ENCODE measurements at places on chromosomes 11 and 22. TPM values are rescaled to one million over a fixed set of nuclear protein-coding genes. Genes with fewer than 3 reads are reported as not detected.

DNA sequence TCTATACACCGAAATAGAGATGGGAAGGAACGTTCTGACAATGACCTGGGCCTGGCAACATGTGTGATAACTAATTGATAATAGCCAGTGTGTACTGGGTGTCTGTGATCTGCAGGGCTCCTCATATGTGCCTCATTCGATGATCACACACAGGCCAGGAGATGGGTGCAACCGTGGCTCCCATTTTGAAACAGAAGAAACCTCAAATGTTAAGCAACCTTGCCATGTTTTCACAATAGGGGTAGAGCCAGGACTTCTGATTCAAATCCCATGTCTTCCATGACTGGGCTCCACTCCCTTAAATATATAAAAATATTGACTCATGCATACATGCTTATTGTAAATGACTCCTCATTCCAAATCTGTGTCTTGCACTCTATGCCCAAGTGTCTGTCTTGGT is 11.1 kb downstream of the APOL3 start:
- no peak for DNase-seq

DNA sequence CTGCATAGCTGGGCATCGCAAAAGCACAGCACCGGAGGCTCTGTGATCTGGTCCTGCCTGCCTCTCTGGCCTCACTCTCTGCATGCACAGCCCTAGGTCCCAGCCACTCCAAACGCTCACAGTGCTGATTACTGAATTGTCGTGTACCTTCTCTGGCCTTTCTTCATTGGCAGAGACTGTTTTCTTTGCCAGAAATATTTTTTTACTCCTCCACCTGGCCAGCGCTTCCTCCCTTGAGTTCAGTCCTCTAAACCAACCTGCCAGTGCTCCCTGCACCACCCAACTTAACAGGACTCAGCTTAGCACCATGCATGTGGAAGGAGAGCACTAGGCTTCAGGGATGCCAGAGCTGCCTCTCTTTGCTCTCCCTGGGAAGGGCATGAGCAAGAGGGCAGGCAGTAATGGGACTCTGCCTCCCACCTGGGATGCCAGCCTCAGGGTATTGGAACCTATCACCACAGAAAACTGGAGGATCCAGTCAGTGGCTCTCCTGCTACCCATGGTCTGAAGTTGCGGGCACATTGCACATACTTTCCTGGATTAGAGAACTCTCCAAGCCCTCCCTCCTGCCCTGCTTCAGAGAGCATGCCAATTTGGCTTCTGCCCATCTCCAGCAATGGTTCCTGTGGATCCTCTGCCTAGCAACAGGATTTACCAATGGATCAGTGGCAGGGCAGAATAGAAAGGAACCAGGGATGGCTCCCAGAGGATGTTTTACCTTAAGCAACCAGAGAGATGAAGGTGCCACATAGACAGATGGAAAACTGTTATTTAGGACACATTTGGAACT is 37.0 kb upstream of the GNAZ start:
- no peak for DNase-seq

GRCh38 chr11:95132956-95133355 is 43.3 kb downstream of the ENDOD1 start:
- DNase-seq = no peak

Gene KCNQ1OT1
- total RNA-seq = 4.4 TPM

DNA sequence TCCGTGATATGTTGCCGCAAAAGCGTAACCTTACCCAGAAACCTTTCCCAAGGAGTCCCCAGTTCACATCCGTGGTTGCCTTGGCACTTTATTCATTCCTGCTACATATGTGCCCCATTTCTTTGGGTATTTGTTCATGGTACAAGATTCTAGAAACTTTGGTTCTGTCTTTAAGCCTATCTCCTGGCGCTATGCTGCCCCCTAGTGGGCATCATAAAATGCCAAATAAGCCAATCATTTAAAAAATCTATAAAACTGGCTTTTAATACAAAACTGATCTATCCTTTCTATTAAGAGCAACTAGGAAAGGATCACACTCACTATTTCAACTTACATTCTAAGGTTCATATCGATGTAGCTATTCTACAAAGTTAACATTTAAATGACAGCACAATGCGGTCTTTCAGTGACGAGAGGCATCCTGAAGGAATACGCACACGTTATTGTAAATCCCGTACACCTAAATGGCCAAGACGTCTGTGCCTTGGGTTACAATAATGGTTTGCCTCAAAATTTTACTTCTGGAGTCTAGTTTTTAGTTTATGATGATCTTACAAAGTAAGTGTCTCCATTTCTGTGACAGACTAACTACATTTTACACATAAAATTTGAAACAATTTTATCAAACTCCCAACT is 16.2 kb downstream of the PIWIL3 start:
- DNase-seq = peak; percentile 77

Gene SPON1
- 77.9 TPM for total RNA-seq

GRCh38 chr22:47391169-47392053 is 629.0 kb downstream of the TBC1D22A start:
- DNase-seq = no peak

DNA sequence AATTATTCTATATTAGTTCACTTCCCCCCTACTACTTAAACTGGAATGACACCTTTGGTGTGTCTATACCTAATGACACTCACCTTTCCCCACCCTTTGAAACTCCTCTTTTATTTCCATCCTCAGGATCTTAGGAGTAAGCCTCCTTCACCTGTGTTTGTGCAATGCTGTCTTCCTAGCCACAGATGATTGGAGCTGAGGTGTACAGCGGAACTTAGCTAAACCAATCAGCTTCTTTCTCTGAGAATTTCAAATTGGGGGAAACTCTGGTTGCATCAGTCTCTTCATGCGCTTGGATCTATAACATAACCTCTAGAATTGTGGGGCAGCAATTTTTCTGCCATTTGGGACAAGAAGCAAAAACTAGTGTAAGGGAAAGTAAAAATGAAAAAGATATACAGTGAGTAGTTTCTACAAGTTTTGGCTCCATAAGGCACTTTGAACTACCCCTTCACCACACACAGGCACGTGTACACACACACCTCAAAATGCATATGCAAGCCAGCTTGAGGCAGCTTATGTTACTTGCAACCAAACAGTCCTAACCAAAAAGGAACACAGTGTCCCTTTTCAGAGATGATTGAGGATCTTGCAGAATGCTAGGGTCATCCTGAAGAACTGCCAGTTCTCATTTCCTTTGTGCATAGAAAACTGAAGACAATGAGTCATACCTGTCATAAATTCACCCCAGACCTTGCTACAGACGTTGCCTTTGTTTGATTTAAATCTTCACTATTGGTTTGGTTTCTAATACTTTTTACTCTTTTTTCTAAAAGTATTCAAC is 36.0 kb upstream of the LDLRAD3 start:
- DNase-seq = no peak

Gene HBE1
- total RNA-seq = not detected

Gene ADM2
- total RNA-seq = 8.0 TPM

- no peak for DNase-seq
Measured at GRCh38 chr11:73612601-73613140, 14.8 kb upstream of the FAM168A start.

Gene C11orf86
- total RNA-seq = not detected

- no peak for DNase-seq
Measured at GRCh38 chr22:45251825-45252224, 11.1 kb upstream of the KIAA0930 start.

Gene KREMEN1
- total RNA-seq = 16.2 TPM

GRCh38 chr11:116598036-116598435 is 174.8 kb downstream of the BUD13 start:
- no peak for DNase-seq

DNA sequence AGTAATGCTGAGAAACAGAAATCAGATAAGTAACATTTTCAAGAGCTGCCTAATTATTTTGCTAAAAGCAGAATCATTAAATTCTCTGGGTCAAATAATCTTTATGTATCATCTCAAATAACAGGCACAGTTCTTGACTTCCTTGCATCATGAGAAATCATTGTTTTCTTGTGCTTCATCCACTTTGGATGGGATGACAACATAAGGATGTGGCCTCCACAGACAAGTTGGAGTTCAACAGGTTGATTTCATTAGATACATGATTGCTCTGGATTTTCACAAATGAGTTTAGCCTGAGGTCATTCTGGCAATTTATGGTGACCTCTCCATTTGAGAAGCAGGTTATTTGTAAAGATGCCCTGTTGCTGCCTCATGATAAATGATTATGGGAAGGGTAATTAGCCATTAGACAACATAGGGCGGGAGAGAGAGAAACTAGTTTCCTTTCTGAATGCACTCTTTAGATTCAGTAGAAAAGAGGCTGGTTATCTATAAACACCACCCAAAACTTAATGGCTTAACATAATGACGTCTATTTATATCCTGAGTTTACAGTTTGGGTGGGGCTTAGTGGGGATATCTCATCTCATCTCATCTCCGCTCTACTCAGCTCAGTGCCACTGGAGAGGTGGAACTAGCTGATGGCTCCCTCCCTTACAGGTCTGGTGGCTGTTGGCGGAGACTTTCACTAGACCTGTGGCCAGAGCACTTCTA is 35.0 kb upstream of the ADORA2A start:
- no peak for DNase-seq

- peak; percentile 63 for DNase-seq
Measured at GRCh38 chr11:117794772-117795629, 2.0 kb downstream of the DSCAML1 start.

DNA sequence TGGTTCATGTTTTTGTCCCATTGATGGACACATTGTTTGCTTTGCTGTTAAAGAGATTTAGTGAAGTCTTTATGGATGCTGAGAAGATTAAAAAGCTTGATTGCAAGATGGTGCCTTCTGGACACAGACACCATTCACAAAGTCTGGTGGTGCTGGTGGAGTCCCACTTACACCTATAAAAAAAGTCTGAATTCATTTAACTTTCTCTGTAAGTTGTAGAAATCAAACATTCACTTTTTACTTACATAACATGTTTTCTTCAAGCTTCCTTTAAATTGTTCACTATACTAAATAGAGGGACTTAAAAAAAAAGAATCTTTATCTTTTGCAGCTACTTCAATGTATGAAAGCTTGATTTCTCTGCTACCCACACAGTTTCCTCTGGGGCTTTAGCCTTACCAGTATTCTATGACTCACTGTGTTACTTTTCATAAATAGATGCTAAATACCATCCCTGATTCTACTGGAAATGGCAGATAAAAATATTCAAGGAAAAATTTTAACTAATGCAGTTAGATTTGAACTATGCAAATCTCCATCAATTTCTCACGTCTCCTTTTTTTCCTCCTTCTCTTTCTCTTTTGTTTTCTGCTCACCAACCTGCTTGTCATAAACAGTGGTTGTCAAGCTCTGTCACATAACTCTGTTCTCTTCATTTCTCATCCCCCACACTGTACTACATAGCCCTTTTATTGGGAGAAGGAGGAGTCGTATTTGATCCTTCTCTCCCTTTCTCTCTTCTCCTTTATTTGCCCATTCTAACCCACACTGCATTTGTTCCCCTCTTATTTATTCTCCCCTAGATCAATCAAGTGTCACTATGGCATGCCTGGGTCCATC is 89.7 kb downstream of the FAM76B start:
- no peak for DNase-seq

GRCh38 chr22:39967996-39968972 is 8.1 kb downstream of the TMA7B start:
- DNase-seq = peak; percentile 58

Gene CYB5R2
- 8.7 TPM for total RNA-seq

Gene MMP10
- not detected for total RNA-seq

GRCh38 chr22:49011379-49011768 is 816.3 kb downstream of the BRD1 start:
- peak; percentile 45 for DNase-seq

GRCh38 chr11:44014968-44015623 is 32.7 kb upstream of the ACCSL start:
- no peak for DNase-seq

DNA sequence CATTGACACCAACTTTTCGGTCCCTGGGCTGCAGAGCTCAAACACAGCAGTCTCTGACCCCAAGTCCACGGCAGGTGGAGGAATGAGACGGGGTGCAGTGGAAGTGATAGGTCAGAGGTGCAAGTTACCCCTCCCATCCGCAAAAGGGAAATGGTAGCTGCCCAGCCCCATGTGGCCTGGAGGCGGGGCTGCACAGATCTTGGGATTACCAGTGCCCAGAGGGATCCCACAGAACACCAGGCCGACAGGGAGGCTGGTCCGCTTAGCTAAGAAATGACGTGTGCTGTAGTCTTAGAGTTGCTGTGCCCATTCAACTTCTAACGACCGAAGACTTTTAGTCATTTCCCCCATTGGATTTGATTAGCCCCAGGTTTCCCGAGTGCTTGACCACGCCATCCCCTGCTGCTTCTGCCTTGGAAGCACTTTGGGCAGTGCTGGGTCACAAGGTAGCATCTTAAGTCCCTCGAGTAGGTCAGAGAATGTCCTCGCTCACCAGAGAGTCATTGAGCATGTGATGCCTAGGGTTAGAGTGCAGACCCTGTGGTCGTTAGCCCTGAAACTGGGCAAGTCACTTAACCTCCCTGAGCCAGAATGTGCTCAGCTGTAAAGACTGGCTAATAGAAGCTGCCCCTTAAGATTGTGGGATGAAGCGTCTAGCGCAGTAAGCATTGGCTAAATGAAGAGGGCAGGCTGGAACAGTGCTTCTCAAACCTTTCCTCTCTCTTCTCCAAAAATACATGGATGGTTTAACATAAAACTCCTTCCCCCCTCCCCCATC is 4.2 kb downstream of the PTGDR2 start:
- DNase-seq = no peak

Gene LRRN4CL
- total RNA-seq = 1.2 TPM

DNA sequence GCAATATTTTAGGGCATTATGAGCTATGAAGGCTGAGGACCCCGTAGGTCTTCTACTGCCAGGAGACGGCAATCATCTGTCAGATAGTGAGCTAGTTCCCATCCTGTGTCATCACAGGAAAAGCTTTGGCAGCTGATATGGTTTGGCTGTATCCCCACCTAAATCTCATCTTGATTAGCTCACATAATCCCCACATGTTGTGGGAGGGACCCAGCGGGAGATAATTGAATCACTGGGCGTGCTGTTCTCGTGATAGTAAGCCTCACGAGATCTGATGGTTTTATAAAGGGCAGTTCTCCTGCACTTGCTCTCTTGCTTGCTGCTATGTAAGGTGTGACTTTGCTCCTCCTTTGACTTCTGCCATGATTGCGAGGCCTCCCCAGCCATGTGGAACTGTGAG is 18.1 kb downstream of the CSRP3 start:
- no peak for DNase-seq

GRCh38 chr11:8080674-8081590 is at the start of gene TUB:
Gene TUB, plus strand, starts transcription at chr11:8081211. Its CDS starts 300 bp downstream, at chr11:8081511.
- peak; percentile 52 for DNase-seq

GRCh38 chr11:83836883-83837654 is 550.9 kb upstream of the CCDC90B start:
- peak; percentile 63 for DNase-seq

DNA sequence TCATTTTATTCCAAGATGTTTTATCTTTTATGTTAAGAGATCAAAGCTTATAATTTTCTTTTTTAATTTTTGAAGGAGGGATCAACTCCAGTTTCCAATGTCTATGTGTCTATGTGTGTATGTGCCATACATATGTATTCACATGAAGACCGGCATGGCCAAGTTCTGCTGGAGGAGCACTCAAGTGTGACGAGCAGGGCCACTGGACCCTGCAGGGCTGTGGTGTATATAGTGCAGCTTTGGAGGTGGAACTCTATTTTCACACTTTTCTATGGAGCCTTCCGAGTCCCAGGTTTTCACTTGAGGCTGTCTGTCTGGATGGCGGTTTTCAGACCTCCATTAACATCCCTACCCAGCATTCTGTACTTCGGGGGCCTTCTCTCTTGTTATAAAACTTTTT is 36.5 kb upstream of the TTC12 start:
- DNase-seq = no peak

Gene WNT11
- total RNA-seq = 2.2 TPM
